CD4-positive, alpha-beta T cell (primary cell): ENCODE measurements at places on chromosomes 2 and 18.

GRCh38 chr18:12593866-12594265 is 64.0 kb downstream of the SPIRE1 start:
- no peak for DNase-seq

DNA sequence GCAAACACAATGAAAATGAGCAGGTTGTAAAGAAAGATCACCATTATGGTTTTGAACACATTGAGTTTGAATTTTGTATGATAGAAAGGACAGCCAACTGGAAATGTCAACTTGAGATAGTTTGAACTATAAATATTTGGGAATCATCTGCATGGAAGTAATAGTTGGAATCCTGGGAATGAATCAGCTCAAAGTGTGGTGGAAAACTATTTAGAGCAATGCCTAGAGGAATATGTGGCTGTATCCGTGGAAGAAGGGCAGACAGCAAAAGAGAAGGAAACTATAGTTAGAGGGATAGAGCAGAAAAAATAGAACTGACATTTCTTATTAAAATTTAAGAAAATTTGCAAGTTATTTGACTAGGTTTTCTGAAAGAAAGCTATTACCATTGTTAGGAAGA is 112.5 kb upstream of the OTX1 start:
- DNase-seq, result no peak

GRCh38 chr2:149586898-149587219 is 716 bp downstream of the MMADHC start:
- DNase-seq, result no peak

DNA sequence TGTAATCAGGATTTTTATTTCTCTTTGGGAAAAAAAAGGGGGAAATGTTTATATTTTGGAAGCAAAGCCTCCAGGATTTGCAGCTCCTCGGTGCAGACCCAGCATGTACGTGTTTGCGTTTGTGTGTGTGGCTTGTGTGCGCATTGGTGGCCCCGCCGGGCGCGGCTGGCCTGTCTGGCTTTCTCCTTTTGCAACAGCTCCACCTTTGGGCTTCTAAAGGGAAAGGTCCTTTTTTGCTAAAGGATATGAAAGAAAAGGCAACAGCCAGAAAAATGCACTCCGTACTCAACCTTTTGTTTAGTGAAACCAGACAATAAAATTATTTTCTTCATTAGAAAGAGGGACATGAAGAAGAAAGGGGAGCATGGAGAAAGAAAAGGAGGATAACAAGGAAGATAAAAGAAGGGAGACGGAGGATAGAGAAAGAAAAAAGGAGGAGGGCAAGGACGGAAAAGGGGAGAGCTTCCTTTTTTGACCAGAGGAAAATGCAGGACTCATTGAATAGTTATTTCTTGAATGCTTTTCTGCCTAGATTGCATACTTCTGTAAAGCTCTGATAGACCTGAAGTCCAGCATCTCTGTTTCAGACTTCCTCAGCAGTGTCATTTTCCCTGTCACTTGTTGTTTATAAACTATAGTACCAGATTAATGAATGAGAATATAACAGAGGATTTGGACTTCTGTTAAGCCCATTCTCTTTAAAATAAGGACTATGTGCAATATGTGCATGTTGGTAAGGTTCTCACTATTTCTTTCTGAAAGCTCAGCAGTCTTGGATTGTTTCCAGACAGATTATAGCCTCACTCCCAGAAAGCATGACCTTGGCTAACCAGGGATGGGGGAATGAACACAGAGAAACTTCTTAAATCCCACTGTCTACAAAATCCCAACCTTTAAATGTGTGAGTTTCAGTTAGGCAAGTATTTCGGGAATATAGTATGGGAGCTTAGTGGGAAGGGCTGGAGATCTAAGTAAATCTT is 563.1 kb upstream of the PIK3C3 start:
- DNase-seq, result no peak

DNA sequence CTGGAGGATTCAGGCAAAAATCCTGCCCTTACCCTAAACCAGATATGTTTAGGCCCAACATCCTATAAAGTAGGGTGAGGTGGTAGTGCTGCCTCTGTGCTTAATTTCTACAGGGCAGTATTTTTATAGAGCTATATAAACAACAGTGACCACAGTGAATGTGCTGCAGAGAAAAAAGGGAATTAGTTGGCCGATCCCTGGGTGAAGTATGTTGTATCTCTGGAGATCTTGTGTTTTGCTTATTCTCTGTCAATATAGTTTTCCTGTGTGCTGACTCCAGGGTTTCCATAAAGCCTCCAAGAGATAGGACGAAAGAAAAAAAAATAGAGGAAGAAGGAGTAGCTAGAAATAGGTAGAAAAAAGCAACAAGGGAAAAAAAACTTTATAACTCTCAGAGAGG is 88.9 kb upstream of the THOC1 start:
- no peak for DNase-seq

GRCh38 chr2:112201696-112202430 is 53.0 kb downstream of the ZC3H8 start:
- DNase-seq, result no peak

- no peak for DNase-seq
Observed at GRCh38 chr2:47223980-47224379, 68.9 kb upstream of the STPG4 start.

- no peak for DNase-seq
Observed at GRCh38 chr2:65639156-65639864, 206.9 kb upstream of the SPRED2 start.

DNA sequence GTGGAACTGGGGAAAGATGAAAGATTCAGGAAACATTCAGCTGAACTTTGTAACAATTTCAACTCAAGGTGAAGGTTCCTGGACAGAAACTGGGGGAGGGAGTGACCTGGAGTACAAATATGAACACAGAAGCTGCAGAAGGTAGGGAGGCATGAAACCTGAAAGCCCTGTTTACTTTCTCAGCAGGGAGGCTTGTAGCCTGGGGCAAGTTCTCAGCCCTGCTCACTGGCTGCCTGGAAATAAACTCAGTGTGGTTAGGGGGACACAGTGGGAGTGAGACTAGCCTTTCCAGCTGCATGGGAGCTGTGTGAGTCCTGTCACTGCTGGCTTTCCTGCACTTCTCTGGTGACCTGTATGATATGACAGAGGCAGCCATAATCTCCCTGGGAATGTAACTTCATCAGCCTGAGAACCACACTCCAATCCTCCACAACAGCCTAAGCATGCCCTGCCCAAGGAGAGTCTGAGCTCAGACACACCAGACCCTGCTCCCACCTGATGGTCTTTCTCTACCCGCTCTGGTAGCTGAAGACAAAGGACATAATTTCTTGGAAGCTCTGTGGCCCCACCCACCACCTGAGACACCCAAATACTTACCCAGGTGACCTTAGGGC is 77.0 kb downstream of the ZSWIM2 start:
- no peak for DNase-seq

DNA sequence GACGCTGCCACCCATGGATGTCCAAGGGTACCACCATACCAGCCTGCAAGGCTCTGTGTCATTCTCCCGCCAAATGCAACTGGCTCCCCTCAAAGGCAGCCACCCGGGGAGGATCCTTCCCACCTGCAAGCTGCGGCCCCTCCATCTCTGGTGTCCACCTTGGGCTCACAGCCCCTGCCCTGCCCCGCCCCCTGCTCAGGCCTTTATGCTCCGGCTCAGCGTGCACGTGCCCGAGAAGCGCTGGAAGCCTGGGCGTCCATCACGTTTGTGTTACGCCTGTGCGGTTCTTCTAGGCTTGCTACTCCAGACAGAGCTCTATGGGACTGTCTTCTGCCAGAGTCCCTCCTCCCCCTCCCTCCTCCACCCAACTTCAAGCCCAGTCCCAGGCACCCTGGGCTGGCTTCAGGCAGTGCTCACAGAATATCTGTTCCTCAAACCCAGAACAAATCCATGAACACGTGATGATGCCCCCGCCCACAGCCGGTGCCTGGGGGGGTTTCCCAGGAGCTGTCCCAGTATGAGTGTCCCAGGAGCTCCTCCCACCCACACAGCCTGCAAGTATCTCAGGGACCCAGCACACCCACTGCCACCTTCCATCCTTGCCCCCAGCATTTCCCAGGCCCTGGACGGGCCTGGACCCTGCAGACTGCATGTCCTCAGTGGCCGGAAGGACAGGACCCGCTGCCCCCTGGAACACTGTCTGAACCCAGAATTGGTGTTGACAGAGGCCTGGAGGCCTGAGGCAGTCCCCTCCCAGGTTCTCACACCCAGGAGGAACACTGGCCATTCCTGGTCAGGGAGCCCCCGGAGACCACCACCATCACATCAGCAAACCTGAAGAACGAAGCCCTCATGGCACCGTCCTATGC is 30.3 kb downstream of the KIF1A start:
- no peak for DNase-seq

DNA sequence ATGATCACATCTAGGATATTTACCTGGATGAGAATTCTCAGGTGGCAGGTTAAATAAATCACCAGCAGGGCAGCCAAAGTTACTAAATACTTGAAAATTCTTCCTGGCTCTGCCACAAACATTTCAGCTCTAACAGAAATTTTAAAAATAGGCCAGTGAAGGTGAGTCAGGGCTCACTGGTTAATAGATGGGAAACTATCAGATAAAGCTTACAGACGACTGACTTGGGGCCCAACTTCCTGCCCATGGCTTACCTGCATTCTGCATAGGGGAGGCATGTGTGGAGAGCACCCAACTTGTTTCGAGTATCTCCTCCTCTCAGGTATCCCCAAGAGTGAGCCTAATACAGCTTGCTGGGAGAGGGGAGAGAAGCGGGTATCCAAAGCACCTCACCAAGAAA is 57.8 kb downstream of the SPRED2 start:
- no peak for DNase-seq

DNA sequence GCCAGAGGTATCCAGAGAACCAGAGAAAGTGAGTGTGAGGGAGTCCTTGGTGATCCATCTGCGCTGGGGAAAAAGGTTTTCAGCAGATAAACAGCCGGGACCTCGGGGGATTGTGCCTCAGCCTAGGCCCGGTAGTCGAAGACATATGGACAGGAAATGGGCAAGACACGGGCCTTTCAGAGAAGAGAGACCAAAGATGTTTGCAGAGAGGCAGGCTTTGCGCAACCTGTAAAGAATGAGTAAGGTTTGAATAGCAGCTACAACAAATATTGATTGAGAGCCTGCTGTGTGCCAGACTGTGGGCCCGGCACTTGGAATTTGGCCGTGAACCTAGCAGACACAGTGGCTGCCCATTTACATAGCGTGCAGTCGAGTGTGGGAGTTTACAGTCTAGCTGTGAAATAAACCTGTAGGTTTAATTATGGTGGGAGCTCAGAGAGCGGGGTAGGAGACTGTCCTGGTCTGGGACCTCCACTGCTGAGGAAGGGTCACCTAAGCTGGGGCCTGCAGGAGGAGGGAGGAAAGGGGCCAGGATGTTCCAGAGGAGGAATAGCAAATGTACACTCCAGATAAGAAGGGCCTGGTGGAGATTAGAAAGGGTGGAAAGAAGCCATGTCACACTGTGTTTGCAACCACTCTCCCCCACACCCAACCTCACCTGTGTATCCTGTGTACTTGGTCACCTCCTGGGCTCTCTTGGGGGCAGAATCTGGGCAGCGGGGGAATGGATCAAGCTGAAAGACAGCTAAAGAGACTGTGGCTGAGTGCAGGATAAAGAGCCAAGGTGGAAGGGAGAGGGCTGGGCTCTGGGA is 3.0 kb downstream of the SH2D6 start:
- DNase-seq, result no peak

GRCh38 chr2:6442252-6442985 is 423.3 kb downstream of the CMPK2 start:
- no peak for DNase-seq

- DNase-seq, result no peak
Observed at GRCh38 chr2:160429248-160430000, 64.2 kb downstream of the RBMS1 start.

- no peak for DNase-seq
Observed at GRCh38 chr2:10435820-10436204, 12.3 kb downstream of the ODC1 start.

DNA sequence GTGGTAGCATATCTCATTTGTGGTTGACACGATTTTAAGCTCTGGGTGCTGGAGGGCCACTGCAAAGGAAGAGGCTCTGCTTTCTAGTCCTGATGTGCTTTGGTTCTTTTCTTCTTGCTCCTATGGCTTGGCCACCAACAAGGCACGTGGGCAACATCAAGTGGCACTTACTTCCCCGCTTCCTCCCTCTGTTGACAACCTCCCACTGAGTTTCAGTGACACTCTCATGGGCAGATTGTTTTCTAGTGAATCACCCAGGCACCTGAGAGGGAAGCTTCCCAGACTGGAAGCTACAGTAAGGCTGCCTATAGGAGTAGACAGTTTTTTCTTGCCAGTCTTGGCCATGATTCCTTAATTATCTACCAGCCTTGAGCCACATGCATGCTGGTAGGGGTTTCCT is 89.0 kb downstream of the NBAS start:
- DNase-seq, result no peak

DNA sequence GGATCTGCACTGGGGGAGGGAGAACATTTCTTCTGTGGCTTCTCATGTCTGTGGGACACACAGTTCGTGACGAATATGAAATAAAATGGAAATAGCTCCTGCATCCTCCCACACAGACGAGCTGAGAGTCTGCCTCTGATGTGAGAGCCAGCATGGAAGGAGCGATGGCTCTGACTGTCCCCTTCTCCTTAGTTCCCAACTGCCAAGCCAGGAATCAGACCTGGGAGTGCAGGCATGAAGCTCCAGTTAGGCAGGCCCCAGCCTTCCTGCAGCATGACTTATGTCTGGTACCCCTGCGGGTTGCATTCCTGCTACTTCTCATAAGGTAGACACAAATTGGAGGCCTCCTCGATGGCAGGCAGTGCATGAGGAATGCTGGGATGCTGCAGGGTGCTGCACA is 56.2 kb downstream of the PRKCE start:
- DNase-seq, result no peak

DNA sequence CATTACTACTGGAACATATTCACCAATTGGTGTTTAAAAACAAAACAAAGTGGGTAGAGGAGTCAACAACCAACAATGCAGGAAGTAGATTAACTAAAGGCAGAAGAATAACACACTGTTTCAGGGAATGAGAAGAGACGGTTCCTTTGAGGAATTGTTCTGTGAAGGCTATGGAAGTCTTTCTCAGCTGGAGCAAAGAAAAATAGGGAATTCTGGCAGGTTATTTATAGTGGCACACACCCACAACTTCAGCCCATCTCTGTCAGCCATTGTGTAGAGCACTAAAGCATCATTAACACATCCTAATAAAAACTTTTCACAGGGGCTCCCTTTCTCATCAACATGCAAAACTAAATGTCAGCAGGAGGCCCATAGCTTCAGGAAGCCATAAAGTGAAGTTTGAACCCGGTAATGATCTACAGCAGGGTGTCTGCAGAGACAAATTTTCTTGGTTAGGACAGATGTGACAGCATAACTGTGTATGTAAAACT is 113.6 kb downstream of the CDH2 start:
- no peak for DNase-seq

DNA sequence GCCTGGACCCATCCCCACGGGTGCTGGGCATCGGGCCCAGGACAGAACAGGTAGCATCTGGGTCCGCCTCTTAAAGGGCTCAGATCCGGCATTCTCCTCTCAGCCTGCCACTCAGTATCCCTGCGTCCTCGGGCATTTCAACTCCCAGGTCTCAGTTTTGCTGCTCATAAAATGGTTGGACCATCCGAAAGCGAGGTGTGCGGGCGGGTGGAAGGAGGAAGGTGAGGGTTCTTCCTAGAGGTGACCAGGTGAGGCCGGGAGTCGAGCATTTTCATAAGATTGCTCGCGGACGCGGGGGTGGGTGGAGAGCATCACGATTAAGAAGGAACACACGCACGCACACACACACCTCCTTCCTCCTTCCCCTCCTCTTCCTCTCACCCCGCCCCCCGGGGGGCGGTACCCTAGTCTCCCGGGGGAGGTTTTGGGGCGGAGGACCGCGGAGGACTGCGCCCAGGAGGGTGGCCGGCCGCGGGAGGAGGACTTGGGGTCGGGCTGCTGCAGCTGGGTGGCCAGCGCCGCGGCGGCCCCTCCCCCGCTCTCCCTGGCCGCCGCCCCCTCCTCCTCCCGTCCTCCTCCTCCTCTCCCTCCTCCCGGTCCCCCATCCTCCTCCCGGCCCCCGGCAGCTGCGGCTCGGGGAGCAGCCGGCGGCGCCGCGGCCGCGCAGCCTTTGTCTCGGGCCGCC is 97.9 kb upstream of the GPR45 start:
- DNase-seq, result no peak
